ENCODE measurements at places on chromosomes 6 and 20.

GRCh38 chr6:133435065-133435728 is 194.0 kb downstream of the EYA4 start:
- DNase-seq = no peak

DNA sequence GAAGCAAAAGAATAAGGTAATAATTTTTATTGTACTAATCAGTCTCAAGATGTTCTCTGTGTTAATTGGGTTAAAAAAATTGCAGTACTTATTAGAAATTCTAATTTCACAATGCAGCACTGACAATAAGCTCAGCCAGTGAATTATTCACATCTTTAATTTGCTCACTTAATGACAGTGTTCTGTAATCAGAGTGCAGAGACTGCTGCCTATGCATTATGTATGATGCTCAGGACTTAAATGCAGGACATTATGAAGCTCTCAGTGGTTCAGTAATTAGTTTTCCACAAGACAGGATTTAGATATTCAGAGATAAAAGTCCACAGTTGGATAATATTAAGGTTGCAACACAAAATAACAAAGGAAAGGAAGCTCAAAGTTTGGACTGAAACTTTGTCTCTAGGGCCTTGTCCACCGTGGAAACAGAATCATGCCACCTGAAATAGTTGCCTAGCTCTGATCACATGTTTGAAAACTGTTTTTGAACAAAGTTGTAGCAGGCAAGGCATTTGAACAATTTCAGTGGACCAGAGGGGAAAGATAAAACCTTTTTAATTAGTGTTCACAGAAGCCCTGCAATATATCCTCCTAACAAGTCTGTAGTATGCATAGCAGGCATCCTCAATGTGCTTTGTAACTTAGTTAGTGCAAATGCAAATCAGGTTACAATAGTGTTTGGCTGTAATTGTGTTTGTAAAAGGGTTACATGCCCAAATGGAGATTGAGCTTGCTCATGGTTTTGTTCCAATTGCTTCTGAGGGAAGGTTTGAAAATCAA is 23.7 kb upstream of the MMS22L start:
- DNase-seq = no peak

DNA sequence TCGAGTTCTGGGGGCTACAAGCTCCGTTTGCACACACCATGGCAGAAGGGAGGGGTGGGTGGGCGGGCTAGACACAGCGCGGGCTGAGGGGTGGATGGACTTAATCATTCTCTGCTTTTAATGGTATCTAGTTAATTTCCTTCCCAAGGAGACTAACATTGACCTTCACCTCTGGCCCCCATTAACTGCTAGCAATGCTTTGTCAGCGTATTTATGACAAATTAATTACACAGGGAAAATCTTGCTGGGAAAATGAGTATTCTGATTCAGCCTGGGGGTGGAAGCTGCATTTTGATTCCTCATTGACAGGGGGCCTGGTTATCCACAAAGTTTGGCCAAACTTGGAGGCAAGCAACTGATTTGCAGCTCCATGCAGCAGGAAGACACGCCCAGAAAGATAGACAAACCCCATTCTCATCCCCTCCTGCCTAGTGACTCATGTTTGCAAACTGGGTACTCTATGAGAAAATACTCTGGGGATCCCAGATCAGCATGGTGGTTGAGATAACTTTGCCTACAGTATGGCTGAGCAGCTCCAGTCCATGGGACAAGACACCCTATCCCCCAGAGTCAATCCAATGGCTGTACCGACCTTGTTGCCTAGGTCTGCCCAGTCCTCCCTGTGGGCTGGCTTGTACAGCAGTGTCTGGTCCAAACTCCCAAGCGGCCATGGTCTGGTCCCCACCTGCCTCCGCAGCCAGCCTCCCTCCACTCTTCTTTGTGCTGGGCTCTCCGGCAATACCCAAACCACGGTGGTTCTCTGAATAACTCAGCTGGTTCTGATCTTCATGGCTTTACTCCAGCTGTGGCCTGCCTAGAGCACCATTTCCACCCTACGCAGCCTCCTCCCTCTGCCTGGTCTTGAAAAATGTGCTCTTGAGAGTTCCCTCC is 19.7 kb downstream of the ZBP1 start:
- no peak for DNase-seq

- no peak for DNase-seq
Measured at GRCh38 chr20:50442512-50442911, 67.7 kb upstream of the PTPN1 start.

GRCh38 chr6:36754582-36755434 is 57.2 kb downstream of the RAB44 start:
- DNase-seq = no peak

- DNase-seq = no peak
Measured at GRCh38 chr20:47320990-47321805, 35.3 kb downstream of the ZMYND8 start.

- DNase-seq = no peak
Measured at GRCh38 chr20:49795135-49795424, 17.5 kb upstream of the SLC9A8 start.

DNA sequence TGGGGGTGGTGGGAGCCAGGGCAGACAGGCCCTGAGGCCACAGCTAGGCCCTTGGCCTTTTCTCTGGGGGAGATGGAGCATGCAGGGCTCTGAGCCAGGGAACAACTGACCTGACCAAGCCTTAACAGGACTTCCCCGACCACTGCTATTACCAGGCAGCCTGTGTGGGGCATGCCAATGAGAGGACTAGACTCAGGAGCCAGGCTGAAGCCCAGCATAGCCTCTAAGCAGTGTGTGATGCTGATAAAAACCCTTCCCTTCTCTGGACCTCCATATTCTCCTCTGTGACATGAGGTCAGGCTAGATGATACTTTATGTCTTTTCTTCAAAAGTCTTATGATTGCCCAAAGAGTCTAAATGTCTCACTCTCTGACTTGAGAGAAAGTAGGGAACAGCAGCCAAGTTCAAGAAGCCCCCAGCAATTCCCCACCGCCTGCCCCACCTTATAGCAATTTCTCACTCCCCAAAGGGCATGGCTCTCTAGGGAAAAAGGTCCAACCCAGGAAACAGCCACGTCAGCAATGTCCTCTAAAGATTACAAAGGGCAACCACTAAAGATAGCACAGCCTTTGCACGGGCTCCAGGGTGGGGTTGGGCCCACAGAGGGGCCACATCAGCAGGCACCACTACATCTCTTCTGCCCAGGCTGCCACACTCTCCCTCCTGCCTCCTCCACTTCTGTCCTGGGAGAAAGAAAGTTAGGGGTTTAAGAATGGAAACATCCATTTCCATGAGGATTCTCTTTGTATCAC is 71.3 kb downstream of the TRERF1 start:
- DNase-seq = no peak

DNA sequence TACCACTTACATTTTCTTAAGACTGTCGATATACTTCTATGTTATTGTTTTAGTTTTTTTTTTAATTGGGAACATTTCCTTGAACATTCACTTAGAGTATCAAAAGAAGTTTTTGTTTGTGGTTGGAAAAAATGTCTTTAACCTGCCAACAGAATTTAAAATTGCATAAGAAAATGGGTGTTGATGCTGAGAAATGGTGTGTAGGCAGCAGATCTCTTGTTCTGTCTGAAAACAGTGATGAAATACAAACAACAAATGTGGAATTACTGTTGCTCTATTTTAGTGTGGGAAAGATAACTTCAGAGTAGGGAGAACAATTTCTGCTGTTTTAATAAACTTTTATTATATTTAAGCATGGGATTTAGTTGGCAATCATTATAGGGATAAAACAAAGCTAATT is 293.5 kb downstream of the CDKAL1 start:
- no peak for DNase-seq

DNA sequence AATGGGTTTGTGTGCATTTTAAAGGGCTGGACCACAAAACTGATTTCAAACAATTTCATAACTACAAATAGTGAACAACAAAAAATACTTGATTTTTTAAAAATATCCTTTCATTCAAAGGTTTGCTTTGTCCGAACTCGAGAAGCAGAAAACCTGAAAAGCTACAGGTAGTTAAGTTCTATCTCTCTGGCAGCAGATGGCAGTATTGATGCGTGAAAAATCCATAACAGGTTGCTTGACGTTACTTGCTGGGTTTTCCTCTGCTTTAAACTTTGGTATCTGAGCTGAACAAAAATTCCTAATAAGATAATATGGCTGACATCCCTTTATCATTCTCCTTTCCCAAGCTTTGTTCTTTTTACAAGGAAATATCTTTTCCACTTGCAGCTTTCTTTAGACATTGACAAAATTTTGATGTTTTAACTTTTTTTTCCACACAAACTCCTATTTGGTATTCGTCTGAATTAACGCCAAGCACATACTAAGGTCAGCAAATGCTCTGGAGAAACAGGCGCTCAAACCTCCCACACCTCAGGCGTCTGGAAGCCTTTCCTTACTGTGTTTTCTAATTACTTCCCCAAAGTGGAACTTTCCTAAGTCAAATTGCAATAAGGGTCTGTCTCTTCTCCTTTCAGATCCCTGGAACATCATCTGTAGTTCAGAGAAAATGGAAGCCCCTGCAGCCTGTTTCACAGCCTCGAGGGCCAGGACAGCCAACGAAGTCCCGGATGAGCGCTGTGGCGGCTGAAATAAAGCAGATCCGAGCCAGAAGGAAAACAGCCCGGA is 50.3 kb upstream of the GFRAL start:
- DNase-seq = no peak

- no peak for DNase-seq
Measured at GRCh38 chr6:9801249-9801754, 613.6 kb downstream of the TFAP2A start.

GRCh38 chr20:12849225-12849910 is 159.4 kb upstream of the SPTLC3 start:
- DNase-seq = no peak

GRCh38 chr20:50887576-50887975 is 43.7 kb downstream of the ADNP start:
- DNase-seq = no peak

DNA sequence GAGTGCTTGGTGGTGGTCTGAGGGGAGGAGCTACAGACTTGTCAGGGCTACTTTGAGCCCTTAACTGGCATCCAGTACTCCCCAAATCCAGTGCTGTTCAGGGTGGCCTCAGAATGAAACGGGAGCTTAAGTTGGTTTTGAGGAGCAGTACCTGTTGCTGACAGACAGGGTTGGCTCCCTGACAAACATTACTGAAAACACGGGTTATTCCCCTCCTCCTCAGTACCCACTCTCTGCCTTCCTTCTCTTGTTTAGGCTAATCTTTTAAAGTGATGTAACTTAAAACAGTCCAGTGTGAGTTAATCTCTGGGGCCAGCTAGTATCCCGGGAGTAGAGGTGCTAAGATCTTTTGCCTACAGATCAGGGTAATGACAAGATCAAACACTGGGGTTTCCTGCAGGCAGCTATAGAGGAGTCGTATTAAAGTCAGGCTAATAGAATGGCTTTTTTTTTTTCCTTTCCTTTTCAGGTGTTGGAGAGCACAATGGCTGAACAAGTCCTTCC is 3.7 kb downstream of the TNFAIP3 start:
- no peak for DNase-seq

- DNase-seq = no peak
Measured at GRCh38 chr6:4395386-4395785, 260.0 kb upstream of the ECI2 start.

DNA sequence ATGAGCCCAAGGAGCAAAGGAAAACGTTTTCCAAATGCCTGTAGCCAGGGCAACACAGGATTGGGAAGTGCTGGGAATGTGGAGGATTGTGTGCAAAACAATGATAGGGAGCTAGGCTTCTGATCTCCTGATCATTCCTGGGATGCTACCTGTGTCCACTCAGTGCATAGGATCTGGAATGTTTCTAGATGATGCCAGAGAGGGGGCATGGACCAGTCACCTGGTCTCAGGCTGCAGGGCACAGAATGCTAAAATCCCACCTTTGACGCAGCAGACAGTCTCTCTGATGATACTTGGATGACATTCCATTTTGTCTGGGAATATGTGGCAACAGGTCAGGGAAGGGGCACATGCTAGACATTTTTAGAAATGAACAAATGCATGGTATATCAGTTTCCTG is 128.9 kb downstream of the CLIC5 start:
- DNase-seq = no peak

DNA sequence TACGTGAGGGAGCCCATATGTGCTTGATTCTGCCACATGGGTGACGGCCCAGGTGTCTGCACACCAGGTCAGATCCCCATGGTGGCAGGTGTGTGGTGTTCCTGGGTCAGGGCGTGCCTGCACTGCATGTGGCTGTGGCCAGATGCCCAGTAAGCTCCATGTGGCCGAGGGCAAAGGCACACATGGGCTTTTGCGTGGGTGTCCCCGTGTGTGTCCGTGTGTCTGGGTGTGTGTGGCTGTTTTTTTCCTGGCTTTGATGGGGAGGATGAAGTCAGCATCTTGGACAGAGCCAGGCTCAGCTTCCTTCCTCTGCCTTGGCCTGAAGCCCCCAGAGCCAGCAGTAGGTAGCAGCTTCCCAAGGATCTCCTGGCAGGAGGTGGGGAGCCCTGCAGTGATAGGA is 1.5 kb upstream of the TNXB start:
- DNase-seq = no peak

GRCh38 chr6:3678946-3679345 is 72.6 kb downstream of the PXDC1 start:
- no peak for DNase-seq

DNA sequence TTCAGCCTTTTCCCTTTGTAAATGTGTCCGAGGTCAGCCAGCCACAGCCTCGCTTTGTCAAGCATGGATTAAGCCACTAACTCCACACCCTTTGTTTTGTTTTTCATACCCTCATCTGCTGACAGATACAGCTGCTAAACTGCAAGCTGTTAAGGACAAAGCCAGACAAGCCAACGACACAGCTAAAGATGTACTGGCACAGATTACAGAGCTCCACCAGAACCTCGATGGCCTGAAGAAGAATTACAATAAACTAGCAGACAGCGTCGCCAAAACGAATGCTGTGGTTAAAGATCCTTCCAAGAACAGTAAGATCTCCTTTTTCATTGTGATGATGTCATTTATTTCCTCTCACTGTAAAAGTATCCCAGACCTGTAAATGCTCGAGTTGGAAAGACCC is 269.3 kb downstream of the ARHGAP18 start:
- no peak for DNase-seq

DNA sequence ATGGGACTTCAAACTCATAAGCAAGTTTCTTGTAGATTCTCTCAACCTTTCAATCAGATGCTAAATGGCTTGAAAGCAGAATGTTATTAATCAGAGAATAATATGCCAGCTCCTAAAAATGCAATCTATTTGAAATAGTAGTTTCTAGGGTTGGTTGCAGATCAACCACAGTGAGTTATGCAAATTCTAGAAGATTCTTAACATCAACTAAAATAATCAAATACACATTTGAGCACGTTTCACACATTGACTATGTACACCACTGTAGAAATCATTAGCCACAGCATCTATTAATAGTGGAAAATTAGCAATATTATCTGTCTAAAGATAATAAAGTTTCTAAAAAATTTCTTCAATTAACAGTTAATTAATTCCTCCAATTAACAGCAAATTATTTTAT is 141.9 kb upstream of the GJE1 start:
- no peak for DNase-seq

DNA sequence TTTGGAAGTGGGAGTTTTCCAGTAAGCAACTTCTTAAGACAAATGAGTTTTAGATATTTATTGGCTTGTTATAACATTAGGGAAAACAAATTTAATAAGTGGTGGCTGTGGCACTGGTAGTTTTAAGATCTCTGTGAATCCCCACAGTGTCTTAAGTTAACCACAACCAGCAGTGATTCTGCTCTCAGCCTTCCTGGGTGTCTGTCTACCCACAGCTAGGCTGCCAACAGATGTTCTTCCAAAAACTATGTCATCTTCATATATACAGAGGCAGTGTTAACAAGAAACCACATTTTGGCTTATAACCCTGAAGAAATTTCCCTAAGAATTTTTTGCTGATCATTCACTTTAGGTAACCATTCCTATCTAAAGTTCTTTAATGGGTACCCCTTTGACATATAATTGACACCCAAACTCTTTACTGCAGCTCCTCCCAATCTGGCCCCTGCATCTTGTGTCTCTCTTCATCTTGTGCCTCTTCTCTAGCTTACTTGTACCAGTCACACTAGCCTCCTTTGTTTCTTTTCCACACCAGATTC is 52.7 kb downstream of the TOP1 start:
- DNase-seq = no peak

Measured in stimulated activated CD8-positive, alpha-beta memory T cell treated with anti-CD3 and anti-CD28 coated beads, Interleukin-7, amount 100 ng/mL, for 1 hour (primary cell).